Stimulated activated naive CD8-positive, alpha-beta T cell treated with anti-CD3 and anti-CD28 coated beads, Interleukin-15, amount 100 ng/mL, for 72 hours (primary cell): ENCODE measurements at places on chromosomes 3 and 15.
A peak's percentile ranks its signal among the peaks of the same experiment; 100 is the strongest.

GRCh38 chr3:98754483-98754882, 8.7 kb upstream of the ST3GAL6 start:
- DNase-seq: no peak

GRCh38 chr3:36937492-36937891, 7.4 kb downstream of the TRANK1 start:
- DNase-seq: no peak

GRCh38 chr3:117010318-117010717, 300.7 kb downstream of the TUSC7 start:
- DNase-seq: no peak

DNA sequence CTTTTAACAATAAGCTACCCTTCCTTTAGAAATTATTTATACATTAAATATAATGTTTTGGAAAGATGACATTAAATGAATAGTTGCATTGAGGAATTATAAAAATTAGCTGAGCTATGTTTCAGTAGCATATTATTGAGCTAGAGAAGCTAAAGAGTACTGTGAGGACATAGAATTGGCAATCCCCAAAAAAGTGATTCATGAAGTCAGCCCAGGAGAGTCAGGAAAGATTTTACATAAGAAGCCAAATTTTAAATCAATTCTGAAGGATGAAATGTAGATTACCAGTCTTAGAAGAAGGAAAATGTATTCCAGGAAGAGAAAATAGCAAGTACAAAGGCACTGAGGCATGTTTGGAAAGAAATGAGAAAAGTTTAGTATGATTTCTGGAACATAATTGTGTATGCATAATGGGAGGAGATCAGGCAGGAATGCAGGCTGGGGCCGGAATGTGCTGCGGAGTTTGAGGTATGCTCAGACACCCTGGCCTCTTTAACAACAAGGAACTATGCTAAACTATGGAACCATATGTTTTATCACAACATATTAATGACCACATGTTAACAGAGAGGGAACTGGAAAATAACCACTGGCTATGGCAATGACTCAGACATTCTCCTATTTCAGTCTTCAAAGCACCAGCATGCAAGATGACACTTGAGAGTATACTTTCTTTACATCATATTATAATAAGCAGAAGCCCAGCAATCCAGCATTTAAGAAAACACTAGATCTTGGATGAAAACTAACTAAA, 103.3 kb upstream of the COL8A1 start:
- no peak for DNase-seq

- DNase-seq: no peak
Measured at GRCh38 chr3:26345613-26346012, 277.0 kb upstream of the LRRC3B start.

- no peak for DNase-seq
Measured at GRCh38 chr3:190003681-190004123, 117.0 kb downstream of the P3H2 start.

DNA sequence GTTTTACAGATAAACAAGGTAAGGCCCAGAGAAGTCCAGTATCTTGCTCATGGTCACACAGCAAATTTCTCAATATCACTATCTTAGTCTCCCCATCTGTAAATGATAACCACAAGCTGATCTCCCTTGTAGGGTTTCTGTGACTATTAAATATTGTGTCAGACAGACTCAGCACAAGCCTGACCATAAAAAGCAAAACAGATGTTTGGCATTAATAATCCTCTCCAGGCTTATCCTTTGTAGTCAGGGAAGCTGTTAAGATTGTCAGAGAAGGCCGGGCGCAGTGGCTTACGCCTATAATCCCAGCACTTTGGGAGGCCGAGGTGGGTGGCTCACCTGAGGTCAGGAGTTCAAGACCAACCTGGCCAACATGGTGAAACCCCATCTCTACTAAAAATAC, 173.2 kb upstream of the PRICKLE2 start:
- DNase-seq: no peak

- DNase-seq: no peak
Measured at GRCh38 chr15:31357148-31357547, 30.5 kb downstream of the KLF13 start.

DNA sequence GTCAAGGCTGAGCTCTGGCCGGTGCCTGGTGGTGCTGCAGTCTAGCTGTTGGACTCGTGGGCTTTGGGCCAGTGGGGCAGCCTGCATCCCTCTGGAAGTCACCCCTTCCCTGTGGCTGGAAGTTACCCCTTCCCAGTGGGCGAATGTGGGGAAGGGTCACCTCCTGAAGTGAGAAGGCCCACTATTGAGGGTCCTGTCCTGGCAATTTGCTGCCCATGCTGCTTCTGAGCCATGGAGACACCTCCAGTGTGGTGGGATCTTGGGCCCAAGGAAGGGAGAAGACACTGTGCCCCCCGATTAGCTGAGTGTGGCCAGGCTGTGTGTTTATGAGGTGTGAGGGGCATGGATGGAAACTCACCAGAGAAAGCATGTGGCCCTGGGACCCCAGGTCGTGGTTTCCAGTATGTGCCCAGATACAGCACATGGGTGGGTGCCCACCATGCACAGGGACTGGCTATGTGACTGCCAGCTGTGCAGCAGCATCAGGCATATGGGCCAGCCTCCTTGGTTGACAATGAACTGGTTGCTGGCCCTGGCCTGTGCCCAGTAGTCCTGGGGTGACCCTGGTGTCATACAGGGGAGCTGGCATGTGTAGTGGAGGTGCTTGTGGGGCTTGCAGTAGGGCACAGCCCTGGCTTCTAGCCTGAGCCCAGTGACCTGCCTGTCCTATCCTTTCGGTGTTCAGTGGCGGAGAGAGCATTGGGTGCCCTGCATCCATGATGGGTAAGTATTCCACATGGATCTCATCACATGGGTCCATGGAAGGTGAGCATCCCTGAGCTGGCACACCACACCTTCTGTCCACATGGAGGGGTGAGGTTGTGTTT, 221.2 kb downstream of the SNRPN start:
- DNase-seq: no peak

DNA sequence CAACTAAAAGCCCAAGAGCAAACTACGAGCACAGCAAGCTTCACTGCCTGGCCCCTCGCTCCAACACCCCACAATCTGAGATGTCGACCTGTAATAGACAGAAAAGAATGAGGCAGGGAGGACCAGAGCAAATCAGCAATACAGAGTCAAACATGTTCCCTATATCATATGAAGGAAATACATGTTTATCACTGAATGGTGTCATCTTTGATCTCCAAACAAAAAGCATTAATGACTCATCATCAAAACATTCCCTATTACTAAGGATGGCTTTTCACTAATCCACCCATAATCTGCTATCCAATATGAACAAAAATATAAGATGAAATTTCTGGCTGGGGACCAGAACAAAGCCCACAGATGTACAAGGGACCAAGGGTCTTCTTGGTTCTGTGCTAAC, 34.7 kb downstream of the MYO5A start:
- no peak for DNase-seq

DNA sequence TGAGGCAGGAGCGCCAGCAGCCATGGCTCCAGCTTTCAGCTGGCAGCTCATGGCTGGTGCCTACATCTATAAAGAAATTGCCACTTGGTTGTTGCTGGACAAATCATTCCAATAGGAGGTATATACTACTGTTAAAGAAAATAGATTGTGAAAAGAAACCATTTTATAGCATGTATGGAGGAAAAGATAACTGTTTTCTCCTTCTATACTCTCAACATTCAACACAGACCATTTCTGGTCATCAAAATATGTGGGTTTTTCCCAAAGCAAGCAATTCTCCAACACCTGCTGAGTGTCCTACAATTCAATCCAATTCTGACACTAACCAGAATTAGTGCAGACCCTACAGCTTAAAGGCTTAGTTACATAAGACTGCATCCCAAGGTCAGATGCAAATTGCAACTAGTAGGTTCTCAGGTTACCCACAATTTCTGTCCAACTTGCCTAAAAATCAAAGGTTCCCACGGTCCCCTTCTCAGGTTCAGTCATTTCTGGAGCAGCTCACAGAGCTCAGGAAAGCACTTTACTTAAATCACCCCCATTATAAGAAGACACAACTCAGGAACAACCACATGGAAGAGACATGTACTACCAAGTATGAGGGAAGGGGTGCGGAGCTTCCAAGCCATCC, 42.4 kb upstream of the STRIT1 start:
- DNase-seq: no peak

GRCh38 chr3:359672-360071, 163.1 kb downstream of the CHL1 start:
- no peak for DNase-seq

DNA sequence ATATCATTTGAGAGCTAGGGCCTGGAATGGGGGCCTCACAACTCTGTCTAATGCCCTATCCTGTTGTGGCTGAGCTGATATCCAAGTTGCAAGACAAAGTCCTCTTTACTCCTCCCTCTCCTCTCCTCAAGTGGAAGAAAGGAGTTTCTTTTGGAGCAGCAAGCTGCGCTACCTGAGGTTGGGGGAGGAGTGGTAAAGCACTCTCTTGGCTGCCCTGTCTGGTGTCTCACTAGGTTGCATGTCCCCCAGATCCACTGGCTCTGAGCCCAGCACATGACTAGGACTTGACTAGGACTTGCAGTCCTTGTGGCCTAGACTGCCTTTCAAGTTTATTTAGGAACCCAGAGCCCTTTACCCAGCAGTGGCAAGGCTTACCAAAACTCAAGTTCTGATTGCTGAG, 141.1 kb upstream of the SETMAR start:
- no peak for DNase-seq

DNA sequence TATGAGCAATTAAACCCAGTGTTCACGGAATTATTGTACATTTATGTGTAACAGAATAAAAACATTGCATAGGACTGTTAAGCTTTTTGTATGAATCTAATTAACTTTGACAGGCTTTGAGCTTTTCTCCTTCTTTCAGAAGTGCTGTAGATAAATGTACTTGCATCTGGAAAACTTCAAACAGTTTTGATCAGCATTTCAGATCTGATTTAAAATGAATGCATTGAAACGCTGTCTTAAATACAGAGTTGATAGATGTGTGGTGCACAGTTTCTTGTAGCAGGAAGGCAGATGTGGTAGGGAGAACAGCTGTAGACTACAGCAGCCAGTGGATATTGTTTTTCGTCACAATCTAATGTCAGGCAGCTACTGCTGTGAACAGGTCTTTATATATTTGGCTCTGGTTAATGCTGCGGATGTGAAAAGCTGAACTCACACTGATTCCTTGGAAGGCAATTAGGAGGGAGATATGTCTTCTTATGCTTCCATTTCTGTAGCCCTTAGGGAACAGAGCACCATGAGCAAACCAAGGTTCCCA, 193.8 kb upstream of the GOLIM4 start:
- DNase-seq: no peak

GRCh38 chr15:35208353-35208752, 123.3 kb upstream of the NANOGP8 start:
- no peak for DNase-seq

- DNase-seq: no peak
Measured at GRCh38 chr3:38458796-38459498, 5.3 kb downstream of the ACVR2B start.

DNA sequence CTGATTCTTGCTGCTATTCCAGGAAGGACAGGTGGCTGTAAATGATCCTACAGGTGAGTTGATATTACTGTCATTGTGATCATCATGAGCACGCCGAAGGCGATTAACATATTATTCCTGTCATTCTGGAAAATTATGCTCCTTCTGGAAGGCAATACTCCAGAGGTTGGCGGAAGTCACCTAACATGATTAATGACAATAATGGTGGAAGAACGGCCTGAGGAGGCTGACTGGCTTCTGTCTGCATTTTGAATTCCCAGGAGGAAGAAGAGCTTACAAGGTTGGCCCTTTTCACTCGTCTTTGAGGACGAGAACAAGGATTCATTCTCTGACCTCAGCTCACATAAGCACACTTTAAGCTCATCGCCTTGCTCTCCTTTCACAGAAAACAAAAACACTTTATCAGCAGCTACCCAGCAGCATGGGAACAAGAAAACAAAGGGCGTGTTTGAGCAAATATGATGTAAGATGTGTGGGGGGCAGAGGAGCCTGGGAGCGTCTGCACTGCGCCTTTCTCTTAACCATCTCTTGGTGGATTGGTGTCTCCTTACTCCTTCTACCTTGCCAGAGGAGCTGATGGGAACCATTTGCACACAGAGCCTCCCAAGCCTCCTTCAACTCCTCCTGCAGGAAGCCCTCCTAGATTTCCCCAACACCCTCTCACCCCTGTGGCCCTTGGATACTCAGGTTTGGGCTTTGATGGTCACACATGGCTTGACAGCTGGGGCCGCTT, 23.0 kb downstream of the ACSBG1 start:
- no peak for DNase-seq

GRCh38 chr15:81373775-81374395, at the start of gene TMC3:
TMC3 (minus strand) TSS chr15:81374213; CDS start chr15:81374077, 136 bp downstream.
- no peak for DNase-seq

GRCh38 chr3:111282024-111282423, 210.4 kb downstream of the NECTIN3 start:
- no peak for DNase-seq

- no peak for DNase-seq
Measured at GRCh38 chr3:169596126-169596525, 67.4 kb downstream of the MECOM start.

DNA sequence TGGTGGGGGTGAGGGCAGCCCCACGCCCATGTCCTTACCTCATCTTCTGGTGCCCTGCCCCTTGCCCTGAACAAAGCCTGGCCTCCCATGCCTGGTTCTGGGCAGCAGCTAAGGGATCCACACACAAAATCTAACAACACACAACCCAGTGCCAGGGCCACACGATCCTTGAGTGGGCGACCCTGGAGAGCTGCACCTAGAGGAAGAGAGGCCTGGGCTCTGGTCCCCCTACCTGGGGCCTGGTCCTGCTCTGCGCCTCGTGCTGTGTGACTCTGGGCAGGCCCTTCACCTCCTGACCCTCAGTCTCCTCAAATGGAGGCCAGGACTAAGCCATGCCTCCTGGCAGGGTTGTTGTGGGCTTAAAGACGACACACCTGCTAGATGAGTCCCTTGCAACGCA, 20.0 kb upstream of the C3orf22 start:
- DNase-seq: no peak

DNA sequence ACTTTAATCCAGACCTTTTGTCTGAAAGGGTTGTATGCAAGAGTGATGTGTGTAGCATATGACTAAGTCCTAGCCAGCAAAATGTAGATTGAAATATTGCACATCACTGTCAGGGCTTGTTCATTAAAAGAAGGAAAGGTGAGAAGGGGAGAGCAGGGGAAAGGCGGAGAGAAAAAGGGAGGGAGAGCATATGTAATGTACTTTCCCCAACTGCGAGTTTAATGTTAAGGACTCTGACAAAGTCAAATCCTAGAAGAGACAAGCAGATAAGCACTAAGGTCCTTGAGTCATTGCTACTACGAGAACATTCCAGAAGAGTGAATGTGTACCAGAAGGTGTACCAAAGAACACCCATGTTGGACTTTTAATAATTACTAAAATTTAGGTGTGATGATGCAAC, 1336.7 kb downstream of the NSUN3 start:
- no peak for DNase-seq

- no peak for DNase-seq
Measured at GRCh38 chr15:81087066-81087465, 47.0 kb upstream of the CFAP161 start.

GRCh38 chr3:46325645-46326300, 28.1 kb upstream of the CCR2 start:
- DNase-seq: no peak

- DNase-seq: peak; percentile 43
Measured at GRCh38 chr3:171772427-171773056, 37.7 kb downstream of the PLD1 start.
